Renal cortical epithelial cell (primary cell): ENCODE measurements at places on chromosomes 7 and 10.

- peak; percentile 3 for DNase-seq
Measured at GRCh38 chr10:71666639-71667386, 52.8 kb downstream of the C10orf105 start.

- DNase-seq: no peak
Measured at GRCh38 chr7:11175887-11176286, 202.2 kb downstream of the PHF14 start.

DNA sequence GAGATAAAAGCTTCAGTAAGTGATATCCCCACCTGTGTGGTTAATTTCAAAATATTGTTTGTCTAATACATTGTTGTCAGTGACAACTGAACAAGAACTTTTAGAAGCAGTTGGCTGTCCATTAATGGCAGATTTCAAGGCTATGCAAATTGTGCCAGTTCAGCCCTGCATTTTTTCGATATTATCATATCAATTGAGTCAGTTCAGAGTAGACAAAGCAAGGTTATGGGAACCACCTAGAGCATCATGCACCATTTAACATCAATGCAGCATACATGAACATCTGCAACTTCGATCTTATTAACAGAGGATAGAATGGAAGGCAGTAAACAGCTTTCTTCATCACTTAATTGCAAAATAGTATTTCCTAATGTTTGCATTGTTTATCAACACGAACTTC, 180.7 kb upstream of the KAT6B start:
- DNase-seq: no peak

GRCh38 chr10:7551950-7552716, 114.6 kb downstream of the ITIH5 start:
- DNase-seq: no peak

- peak; percentile 3 for DNase-seq
Measured at GRCh38 chr10:20535897-20536881, 360.9 kb downstream of the NEBL start.

DNA sequence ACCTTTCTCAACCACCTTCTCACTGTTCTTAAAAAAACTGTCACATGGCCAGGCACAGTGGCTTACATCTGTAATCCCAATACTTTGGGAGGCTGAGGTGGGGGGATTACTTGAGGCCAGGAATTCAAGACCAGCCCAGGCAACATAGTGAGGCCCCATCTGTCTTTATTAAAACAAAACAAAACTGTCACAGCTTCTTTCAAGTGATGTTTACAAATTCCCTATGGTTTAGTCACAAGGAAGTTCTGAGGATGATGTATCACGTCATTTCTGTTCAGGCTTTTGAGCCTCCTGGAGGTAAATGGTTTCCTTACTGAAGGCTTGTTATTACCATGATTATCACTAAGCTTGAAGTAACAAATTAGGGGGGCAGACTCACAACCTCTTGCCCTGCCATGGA, 186.2 kb downstream of the CFTR start:
- DNase-seq: peak; percentile 87

GRCh38 chr7:114740941-114741340, 181.0 kb upstream of the MDFIC start:
- no peak for DNase-seq

GRCh38 chr7:112945046-112945445, 141.6 kb downstream of the GPR85 start:
- no peak for DNase-seq

DNA sequence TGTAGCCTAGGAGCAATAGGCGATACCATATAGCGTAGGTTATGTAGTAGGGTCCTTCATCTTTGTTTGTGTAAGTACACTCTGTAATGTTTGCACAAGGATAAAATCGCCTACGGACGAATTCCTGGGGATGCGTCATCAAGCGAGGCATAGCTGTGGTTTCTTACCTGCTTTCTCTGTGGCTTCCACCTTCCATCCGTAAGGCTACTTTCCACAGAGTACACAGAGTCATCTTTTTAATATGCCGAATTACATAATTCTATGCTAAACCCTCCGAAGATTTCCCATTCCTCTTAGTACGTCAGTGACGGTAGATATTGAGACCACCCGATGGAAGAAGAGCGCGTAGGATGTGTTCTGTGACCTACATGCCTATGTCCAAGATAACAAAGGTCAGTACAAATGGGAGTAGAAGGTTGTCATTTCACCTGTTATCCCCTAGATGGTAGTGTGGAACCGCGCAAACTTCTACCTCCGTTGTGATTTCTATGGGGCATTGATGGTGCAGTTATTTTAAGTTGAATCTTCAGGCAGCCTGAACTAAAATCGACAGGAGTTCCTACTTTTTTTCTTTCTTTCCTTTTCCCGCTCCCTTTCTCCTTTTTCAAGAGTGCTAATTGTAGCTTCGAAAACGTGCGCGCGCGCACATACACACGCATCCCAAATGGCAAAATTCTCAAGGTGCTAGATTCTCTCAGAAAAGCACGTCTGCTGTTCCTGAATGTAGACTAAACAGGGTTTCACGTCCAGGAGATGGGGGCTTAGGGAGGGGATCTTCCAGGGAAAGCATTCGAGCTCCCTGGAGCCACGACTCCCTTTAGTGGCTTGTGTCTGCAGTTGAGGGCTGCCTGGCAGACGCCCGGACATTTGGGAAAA, 111.7 kb upstream of the MBL2 start:
- peak; percentile 96 for DNase-seq

DNA sequence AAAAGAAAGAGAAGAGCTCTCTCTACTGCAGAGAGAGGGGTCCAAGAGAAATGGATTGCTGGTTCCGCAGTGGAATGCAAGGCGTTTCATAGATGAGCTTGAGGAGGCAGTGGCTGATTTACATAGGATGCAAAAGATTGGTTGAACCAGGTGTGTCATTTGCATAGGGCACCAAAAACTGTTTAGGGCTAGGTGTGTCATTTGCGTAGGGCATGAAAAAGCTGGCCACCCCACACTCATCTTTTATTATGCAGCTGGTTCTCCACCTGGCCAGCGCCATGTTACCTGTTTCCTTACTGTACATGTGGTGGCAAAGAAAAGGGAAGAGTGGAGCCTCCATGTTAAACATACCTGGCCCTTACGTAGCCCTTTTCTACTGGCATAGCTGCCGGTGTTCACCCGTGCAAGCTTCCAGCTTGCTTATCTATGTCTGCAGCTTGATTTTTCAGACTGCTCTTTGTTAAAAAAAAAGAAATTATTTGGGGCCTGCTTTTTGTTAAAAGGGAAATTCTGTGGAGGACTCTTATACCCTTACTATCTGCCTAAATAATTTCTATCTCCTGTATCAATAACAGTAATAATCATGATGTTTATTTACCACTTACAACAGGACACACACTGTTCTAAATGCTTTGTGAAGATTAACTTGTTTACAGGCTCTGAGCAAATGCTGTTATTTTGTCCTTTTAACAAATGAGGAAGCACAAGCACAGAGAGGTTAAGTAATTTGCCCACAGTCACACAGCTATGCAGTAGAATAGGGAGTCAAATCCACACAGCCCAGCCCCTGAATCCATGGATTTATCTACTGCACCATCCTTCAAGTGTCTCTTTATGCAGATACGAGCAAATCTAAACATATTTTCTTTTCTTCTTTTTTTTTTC, 33.3 kb downstream of the CASP7 start:
- no peak for DNase-seq

- no peak for DNase-seq
Measured at GRCh38 chr7:158414486-158414961, 173.1 kb downstream of the PTPRN2 start.

GRCh38 chr10:123250640-123251039, 96.4 kb downstream of the BUB3 start:
- peak; percentile 8 for DNase-seq

GRCh38 chr10:112875476-112876267, 74.4 kb upstream of the TCF7L2 start:
- peak; percentile 82 for DNase-seq

- DNase-seq: no peak
Measured at GRCh38 chr10:72462261-72462660, 107.5 kb upstream of the DNAJB12 start.

- no peak for DNase-seq
Measured at GRCh38 chr7:73703757-73704639, 15.5 kb downstream of the STX1A start.

GRCh38 chr10:14530465-14530864, 199.7 kb upstream of the FRMD4A start:
- no peak for DNase-seq

DNA sequence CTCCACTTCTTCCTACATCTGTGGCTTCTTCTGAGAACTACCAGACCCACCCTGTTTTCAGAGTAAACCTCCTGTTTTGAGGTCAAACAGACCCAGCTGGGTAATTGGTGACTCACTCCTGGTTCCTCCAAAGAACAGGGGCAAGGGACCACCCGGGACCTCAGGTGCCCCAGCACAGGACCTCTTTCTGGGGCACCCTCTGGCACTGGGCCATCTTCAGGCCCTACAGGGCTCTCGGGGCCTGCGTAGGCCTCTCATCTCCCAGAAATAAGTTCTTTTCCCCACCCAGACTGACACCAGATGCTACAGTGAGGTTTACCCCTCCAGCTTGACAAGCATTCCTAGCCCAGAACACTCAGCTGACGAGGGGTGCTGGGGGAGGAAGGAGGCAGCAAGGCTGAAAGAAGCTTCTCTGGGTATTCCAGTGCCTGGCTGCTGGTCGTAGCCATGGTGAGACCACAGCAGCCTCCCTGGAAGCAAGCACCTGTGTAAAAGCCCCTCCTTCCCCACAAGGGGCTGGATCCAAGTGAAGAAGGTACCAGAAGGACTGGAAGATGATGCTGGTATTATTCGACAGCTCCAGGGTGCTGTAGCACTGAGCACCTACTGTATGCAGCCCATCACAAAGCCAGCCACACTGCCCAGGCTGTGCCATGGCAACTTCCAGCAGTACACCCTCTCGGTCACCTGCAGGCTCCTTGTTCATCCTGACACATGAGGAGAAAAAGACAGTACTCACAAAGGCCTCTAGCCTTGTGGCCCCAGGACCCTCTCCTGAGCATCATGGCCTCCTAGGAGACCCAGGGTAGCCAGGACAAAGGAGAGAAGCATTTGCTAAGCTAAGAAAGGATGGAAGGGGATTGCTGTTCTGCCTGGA, 47.4 kb downstream of the ALOX5 start:
- no peak for DNase-seq

GRCh38 chr7:158357898-158358821, 229.5 kb downstream of the PTPRN2 start:
- no peak for DNase-seq

- no peak for DNase-seq
Measured at GRCh38 chr10:113853578-113854012, 287 bp downstream of the DCLRE1A start.

DNA sequence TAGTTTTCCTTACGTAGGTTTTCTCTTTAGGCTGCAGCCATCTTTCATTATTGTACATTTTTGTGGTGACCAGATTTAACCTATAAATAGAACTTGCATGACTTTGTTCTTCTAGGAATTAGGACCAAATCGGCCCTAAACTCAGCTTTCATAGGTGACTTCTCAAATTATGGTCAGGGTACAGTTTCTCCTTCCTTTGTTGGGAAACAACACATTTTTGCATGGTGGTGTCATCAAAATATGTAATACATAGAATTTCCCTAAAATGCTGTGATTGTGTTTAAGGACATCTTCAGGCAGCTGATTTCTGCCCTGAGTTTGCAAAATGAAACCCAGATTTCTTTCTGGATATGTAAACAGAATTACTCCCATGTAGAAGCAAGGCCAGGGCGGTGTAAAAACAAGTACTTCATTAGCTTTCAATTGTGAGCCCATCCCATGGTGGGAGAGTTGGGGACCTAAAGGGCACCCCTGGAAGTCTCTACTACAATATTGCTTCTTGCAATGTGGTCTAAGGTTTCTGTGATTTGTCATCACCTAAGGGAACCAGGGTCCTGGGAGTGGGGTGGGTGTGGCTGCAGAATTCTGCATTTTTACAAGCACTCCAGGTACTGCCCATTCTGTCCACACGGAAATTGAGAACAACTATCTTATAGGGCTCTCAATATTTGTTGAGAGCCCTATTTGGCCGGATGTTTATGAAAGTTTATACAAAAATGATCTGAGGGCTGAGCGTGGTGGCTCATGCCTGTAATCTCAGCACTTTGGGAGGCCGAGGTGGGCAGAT, 121.0 kb upstream of the FAM171A1 start:
- DNase-seq: no peak

- peak; percentile 82 for DNase-seq
Measured at GRCh38 chr10:71838264-71839211, 12.5 kb downstream of the PSAP start.

DNA sequence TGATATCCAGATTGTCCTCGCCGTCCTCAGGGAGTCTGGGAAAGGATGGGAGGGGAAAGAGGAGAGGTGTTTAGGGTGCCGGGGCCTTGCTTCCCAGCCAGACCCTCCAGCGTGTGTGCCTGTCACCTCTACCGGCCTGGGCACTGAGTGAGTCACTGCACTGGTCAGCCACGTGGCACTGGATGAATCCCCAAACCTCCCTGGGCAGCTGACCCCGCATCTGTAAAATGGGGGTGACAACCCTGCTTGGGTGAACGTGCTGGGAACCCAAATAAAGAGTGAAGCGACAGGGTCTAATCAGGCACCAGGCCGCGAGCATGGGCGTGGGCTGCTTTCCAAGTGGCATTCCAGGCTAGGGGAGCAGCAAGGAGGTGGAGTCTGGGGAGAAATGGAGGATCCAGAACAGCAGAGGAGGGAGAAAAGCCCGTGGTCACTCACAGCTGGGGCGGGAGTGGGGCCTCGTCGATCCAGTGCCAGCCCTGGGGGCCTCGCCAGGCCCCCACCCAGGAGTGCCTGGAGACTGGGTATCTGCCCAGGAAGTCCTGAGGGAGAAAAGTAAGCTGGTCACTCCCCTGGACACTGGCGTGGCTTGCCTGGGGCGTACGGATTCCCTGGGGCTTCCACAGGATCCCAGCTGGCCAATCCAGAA, 29.7 kb downstream of the KLRG2 start:
- no peak for DNase-seq

- no peak for DNase-seq
Measured at GRCh38 chr7:111384065-111384891, 178.0 kb downstream of the IMMP2L start.

GRCh38 chr7:29102558-29103151, 43.7 kb downstream of the CPVL start:
- DNase-seq: peak; percentile 55

DNA sequence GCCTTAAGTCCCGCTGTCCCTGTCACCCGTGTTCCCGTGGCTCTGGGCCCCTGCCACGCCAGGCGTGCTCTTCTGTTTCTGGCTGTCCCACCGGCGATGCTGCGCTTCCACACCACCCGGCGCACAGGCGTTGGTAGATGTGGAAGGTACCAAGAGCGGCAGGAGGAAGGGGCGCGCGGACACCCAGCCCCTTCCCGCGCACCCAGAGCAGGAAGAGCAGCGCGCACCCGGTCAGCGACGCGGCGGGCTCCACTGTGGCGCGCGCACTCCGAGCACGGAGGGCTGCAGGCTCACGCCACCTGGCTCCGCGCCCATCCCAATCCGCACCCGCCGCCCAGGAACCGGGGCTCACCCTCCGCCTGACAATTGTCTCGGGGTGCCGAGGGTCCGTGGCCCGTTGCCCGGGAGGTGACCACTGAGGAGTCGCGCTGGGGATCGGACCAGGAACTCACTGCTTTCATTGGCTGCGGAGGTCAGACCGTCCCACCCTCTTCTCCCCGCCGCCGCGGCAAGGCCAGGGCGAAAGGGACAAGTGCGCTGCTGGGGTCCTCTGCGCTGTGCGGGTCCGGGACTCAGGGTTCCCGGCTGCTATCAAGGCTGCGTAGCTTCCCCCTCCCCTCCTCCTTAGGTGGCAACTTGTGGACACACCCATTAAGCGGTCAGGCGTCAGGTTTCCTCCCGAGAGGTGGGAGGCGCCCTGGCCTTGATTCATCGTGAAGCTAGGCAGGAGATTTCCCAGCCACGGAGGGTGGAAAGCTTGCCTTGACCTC, 121.6 kb upstream of the ZNF92 start:
- peak; percentile 73 for DNase-seq
